ENCODE measurements at places on chromosomes 3 and 15.

GRCh38 chr15:72146934-72147333 lies 28.7 kb downstream of the SENP8 start:
- DNase-seq = no peak

DNA sequence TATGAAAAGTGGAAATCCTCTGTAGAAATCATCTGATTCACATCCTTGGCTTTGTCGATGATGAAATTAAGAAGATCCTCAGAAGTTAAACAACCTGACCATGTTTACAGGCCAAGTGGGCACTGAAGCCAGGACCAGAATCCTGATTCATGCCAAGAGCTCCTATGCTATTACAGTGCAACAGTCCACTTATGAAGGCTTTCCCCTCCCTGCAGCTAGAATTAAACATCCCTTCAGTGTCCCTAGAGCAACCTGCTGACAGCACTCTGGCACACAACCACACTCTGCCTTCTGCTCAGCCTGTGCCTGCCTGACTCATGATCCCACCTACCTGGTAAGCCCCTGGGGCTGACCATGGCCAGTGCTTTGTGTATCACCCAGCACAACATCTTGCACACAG lies 33.8 kb downstream of the TXNRD3 start:
- DNase-seq = no peak

DNA sequence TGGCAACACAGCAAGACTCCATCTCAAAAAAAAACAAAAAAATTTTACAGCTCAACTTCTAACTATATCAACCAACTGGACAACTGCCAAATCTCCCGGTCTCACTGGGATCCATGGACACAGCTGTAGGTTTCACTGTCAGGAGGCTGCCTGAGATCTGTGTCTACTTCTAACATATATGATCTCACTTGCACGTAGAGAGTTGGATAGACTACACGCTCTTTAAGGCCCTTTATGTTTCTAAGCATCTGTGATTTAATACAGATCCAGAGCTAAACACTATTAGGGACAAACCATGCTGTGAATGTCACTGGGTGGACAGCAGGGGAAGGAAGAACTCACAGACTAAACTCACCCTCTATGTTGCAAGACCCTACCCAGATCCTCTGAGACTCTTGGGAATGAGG lies 13.0 kb upstream of the APOD start:
- no peak for DNase-seq

- no peak for DNase-seq
Measured at GRCh38 chr15:50106457-50106856, 12.6 kb downstream of the ATP8B4 start.

DNA sequence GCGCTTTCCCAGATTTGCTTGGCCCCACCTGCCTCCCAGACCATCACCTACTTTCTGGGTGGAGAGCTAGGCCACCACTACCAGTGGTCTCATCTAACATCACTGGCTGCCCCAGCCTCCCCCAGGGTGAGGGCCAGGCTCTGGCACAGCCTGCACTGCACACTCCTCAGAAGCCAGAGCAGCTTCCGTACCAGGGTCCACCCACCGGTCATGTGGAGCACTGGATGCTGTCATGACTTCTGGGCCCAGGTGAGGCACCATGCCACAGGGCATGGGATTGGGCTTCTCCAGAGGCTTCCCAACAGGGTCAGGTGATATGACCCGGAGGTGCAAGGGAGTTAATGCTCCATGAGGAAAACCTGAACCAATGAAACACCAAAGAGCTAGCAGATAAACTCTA lies 14.0 kb downstream of the MEGF11 start:
- DNase-seq = no peak

- DNase-seq = no peak
Measured at GRCh38 chr15:85770096-85771041, 24.4 kb downstream of the KLHL25 start.

DNA sequence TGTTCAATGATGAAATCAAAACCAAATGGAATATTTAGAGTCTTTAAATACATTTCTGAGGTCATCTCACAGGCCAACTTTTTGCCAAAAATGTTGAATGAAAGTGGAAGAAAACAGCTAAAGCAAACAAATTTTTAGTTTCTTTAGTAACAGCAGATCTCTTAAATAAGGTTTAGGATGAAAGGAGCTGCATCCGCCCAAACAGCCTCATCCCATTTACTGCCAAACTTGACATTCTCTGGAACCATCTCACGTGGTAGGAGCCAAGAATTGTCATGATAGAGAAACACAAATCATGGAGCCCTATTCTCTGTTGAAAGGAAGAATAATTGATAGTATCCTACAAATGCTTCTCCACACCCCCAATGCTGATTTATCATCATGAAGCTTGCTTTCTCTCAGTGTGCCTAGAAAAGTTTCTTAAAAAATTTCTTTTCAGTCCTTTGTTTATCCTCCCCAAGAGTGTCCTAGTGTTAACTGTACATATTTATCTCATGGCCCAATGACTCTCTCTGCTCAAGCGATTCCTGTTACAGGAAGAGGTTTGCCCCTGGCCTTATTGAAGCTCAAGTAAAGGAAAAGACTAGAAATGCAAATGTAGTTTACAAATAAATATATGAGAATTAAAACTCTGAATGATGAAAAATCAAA lies 23.4 kb downstream of the SLC9A9 start:
- no peak for DNase-seq

DNA sequence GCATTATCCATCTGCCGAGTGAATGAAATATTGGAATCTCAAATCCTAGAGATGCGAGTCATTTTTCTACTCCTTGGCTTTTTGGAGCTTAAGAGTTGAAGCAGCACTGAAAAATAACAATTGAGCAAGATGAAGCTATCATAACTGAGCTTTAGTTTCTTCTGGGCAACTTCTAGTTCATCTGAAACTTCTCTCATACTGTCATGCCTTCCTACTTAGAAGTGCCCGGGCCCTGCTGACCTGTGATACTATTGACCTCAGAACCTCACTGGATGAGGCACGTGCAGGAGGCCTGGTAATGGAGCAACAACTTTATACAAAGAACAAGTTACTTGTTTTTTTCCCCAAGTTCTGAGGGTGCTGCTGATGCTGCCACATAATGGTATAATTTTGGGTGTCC lies 48.5 kb upstream of the P3H2 start:
- DNase-seq = no peak

DNA sequence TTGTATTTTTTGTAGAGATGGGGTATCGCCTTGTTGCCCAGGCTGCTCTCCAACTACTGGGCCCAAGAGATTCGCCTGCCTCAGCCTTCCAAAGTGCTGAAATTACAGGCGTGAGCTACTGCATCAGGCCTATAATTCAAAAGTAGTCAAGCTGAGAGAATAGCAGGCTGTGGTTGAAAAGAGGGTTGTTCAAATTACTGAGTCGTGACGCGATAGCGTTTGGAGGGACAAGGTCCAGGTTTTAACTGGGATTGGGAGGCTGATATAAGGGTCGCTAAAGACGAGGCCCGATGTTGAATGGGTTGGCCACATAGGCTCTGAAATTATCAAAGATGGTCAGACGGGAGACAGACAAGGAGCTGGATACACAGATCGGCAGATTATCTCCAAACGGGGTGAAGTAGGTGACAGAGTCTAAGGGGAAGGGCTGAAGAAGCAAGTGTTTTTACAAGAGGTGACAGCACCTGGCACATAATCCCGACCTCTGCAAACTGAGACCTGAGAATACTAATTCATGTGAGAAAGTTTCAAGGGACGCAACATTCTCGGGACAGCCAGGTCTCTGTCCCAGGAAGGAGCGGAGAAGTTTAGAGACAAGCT lies 759 bp upstream of the ARID3B start:
- DNase-seq = no peak

GRCh38 chr3:99439892-99440291 lies 198.5 kb upstream of the COL8A1 start:
- DNase-seq = no peak

DNA sequence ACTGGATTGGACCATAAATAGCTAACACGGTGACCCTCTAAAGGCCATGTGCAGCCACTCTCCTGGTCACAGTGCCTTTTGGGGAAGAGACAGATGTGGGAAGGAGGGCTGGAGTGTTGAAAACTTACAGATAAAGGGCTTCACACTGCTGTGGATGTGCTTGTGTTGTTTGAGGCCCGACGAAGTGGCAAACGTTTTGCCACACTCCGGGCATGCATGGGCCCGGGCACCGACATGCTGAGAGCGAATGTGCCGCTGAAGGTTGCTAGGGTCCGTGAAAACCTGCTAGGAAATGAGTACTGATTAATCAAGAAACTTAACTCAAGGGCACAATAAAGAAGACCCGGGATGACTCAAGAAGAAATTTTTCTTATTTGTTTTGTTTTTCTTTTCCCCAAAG lies 542.6 kb downstream of the MECOM start:
- no peak for DNase-seq

DNA sequence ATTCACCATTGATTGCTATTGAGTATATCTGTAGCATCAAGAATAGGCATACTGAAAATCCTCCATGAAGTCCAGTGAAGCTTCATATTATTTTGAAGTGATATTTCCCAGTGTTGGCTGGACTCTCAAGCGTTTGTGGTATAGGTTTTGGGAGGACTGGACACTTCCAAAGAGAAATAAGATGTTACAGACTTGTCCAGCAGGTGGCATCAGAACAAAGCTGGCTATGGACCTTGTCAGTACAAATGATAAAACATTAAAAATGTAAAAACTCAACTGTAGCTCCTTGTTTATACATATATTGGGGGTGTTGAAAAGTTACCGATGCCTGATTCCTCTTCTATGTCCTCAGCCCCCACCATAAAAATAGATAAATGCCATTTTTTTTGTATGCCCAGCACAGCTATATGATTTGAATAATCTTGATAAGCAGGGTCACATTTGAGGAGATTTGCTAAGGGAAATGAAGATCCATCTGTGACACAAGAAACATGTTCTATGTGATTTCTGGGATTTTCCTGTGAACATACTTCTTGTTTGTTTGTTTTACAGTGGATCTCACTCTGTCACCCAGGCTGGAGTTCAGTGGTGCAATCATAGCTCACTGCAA lies 54.5 kb upstream of the GOLGA6B start:
- DNase-seq = peak; percentile 29

GRCh38 chr15:78685159-78685921 lies 44.3 kb upstream of the CHRNB4 start:
- no peak for DNase-seq

GRCh38 chr3:150232992-150233451 lies 175.1 kb upstream of the TSC22D2 start:
- DNase-seq = peak; percentile 96

DNA sequence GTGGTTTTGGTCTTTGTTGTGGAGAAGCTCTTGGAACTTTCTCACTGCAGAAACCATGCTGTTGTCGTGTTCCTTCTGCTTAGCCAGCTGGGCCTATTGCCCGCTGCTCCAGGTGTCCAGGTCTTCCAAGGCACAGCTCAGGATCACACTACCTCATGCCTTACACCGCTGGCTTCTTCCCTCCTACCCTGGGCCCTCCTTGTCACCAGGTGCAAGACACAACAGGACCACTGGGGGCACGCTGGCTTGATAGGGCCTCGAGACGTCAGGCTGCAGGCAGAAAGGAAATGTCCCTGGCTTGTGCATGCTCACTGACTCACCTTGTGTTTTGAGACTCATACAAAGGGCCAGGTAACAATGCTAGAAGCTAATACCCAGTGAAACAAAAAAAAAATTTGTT lies 32.3 kb downstream of the PAQR9 start:
- DNase-seq = no peak

- DNase-seq = no peak
Measured at GRCh38 chr3:37064747-37065146, 71.4 kb downstream of the MLH1 start.

DNA sequence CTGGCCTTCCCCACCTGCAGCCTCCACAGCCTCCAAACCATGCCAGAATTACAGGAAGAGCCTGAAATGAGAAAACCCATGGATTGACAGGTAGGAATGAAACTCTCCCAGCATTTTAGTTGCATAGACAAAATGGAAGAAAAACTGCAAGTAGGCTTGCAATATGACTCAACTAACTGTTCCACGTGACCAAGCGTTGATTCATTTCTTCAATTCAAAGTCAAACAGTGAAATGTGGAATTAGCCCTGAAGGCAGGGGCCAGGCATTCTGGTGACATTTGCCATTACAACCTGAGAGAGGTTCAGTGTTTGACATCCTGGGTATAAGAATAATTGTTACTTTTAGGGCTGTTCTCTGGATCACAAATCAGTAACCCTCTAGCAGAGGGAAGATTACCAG lies 676.5 kb upstream of the CFAP20DC start:
- no peak for DNase-seq

DNA sequence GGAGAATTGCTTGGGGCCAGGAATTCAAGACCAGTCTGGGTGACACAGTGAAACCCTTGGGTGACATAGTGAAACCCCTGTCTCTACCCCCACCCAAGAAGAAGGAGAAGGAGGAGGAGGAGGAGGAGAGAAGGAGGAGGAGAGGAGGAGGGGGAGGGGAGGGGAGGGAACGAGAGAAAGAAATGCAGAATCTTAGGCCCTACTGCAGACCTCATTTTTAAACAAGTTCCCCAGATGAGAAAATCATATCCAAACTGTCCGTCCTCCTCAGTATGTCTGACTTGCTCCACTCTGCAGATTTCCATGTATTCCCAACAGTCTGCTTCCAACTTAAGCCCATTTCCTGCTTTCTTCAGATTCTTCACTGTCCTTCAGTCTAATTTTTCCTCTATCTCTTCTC lies 63.9 kb upstream of the NUDT16 start:
- DNase-seq = no peak

- DNase-seq = peak; percentile 91
Measured at GRCh38 chr3:188179006-188179966, 25.3 kb downstream of the LPP start.

DNA sequence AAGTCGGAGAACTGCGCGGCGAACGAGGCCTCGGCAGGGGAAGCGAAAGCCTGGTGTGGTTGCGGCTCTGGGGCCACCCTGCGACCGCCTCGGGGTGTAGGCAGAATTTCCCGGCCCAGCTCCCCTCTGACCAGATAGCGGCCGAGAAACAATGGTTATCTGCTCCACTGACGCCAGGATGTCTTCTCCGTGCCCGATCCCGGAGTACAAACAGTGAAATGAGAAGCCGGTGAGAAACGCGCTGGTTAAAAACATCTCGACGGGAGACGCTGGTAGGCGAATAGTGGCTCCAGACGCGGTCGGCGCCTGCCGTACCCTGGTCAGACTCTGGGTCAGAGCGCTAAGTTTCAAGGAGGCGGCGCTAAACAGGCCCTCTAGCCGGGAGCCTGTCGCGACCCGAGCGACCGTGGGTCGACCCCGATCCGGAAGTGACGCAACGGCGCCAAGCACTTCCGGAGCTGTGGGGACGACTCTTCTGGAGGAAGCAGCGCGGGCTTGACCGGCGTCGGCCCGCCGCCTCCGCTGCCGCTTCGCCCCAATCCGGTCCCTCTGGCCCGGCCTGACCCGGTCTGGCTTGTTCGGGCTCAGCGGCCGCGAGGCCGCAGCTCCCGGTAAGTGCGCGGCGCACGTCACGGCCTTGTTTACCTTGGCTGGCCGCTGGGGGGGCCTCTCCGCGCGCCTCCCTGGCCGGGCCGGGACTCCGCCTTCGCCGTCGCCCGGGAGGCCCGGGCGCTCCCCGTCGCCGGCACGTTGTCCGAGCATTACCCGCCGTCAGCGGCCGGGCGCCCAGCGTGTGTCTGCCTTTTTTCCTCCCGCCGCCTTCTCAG lies at the start of gene ARIH2:
ARIH2 (plus strand) TSS at position 455 of the 827 bp plus-strand sequence. CDS start 8,717 bp downstream, outside the sequence.
- peak; percentile 96 for DNase-seq

GRCh38 chr3:159910991-159911663 lies 77.5 kb upstream of the IL12A start:
- DNase-seq = peak; percentile 25

GRCh38 chr3:49495023-49495422 lies 25.0 kb downstream of the DAG1 start:
- no peak for DNase-seq

GRCh38 chr3:44555723-44556122 lies 730 bp downstream of the ZKSCAN7 start:
- no peak for DNase-seq

- DNase-seq = no peak
Measured at GRCh38 chr3:182007441-182007840, 295.7 kb downstream of the SOX2 start.

GRCh38 chr3:58585994-58586393 lies 8.8 kb upstream of the FAM107A start:
- peak; percentile 88 for DNase-seq
